Activated naive CD8-positive, alpha-beta T cell treated with anti-CD3 and anti-CD28 coated beads, Interleukin-2, amount 50 U/mL, for 24 hours (primary cell): ENCODE measurements at places on chromosomes 6 and 20.

- peak; percentile 23 for DNase-seq
These were observed 42.4 kb downstream of the TXLNB start for GRCh38 chr6:139249395-139249794.

DNA sequence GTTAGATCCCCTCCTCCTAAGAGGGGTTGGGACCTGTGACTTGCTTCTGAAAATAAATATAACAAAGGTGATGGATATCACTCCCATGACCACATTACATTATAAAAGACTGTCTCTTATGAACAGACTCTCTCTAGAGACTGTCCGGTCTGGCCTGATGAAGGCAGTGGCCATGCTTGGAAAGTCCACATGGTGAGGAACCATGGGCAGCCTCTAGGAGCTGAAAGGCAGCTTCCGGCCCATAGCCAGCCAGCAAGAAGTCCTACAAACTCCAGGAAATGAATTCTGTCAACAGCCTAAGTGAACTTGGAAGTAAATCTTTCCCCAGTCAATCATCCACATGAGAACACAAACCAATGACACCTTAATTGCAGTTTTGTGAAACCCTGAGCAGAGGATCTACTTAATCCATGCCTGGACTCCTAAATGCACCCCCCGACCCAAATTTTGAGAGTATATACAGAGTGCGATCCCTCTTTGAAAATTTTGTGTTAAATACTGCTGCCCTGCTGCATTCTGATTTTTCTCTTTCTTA lies 2.2 kb upstream of the POPDC3 start:
- DNase-seq, result no peak

GRCh38 chr20:40335901-40336351 lies 353.1 kb downstream of the MAFB start:
- DNase-seq, result no peak

DNA sequence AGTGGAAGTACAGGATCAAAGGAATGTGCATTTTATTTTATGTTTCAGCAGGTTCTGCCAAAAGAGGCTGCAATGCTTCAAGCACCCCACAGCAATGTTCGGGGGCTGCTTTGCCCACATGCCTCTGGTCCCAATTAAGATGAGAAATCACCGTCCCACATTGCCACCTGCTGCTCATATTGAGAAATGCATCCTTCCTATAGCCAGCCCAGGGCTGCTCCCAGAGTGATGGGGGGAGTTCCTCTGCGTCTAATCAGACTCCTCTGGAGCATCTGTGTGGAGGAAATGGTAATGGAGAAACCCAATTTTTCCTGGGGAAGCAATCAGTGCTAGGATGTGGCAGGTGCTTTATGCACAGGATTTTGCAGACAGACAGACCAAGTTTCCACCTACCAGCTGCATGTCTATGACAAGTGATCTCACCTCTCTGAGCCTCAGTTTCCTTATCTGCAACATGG lies 33.7 kb downstream of the PTGIS start:
- DNase-seq, result peak; percentile 70

- no peak for DNase-seq
These were observed 77.8 kb upstream of the HTR1E start for GRCh38 chr6:86859513-86859912.

GRCh38 chr20:51335329-51335841 lies 207.1 kb downstream of the NFATC2 start:
- DNase-seq, result peak; percentile 10

GRCh38 chr20:63164484-63165355 lies 51.2 kb downstream of the YTHDF1 start:
- DNase-seq, result no peak

DNA sequence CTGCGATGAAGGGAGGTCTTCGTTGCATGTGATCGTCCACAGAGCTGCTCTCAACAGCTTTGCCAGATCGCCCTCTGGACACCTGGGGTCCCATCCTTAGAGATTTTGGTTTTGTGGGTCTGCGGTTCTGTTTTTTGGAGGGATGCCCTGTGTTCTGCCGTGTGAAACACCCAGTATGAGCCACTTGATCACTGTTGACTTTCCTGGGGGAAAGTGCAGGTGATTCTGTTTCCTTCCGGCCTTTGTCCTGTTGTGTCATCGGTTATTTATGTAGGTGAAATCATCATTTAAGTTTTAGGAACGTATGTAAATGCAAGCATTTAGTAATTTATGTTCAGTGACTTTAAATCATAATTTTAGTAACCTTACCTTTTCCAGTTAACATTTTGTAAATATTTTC lies 56.4 kb upstream of the SLC22A1 start:
- DNase-seq, result no peak

GRCh38 chr6:34974249-34974642 lies 85.2 kb downstream of the ANKS1A start:
- no peak for DNase-seq

GRCh38 chr6:53014063-53014462 lies 19.0 kb upstream of the GSTA4 start:
- no peak for DNase-seq

DNA sequence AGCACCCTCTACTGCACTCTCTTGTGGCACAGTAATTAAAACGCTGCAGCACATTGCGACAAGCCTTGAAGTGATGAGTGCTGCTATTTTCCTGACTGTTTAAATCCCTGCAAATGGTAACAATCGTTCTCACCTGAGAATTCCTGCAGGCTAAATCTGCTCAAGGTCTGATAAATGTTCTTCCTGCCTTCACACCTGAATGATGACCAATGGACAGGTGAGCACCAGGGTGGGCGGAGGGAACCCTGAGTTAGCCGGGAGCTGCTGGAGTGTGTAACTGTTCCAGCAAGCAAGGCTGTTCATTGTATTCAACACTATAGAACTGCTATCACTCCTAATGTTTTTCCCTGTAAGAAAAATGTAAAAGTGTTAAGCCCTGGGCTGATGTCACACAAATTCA lies 4.0 kb downstream of the DACT2 start:
- DNase-seq, result no peak

- no peak for DNase-seq
These were observed 398.0 kb downstream of the BTBD3 start for GRCh38 chr20:12315652-12316051.

GRCh38 chr6:79115553-79116182 lies 37.6 kb upstream of the PHIP start:
- DNase-seq, result no peak

- DNase-seq, result no peak
These were observed 5.7 kb downstream of the OSBPL2 start for GRCh38 chr20:62243906-62244515.

GRCh38 chr6:39362487-39362865 lies 40.0 kb upstream of the KCNK16 start:
- no peak for DNase-seq

GRCh38 chr20:63223121-63223825 lies 7.3 kb upstream of the YTHDF1 start:
- peak; percentile 57 for DNase-seq

- DNase-seq, result no peak
These were observed 26.7 kb upstream of the TFAP2B start for GRCh38 chr6:50791900-50792508.

GRCh38 chr6:63572747-63573075 lies 431 bp downstream of the LOC128125822 start:
- DNase-seq, result no peak

DNA sequence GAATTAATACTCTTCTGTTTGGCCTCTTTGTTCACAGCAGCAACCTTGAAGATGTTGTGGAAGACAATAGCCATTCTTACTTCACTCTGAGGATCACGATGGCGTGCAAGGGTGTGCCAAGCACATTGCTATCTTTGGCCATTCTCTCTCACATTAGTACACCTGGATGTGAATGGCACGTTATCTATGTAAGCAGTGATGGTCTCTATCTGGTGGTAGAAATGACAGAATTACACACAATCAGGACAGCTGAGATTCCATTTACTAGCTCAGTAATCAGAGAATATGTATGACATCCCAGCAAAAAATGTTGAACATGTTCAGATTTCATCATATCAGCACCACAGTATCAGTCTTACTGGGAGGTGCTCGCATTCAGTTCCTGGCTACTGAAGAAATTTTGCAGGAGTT lies 116.2 kb downstream of the LCA5 start:
- no peak for DNase-seq
